ENCODE measurements at places on chromosomes 5 and 9.

GRCh38 chr9:87250205-87250604 lies 247.5 kb upstream of the DAPK1 start:
- DNase-seq, result no peak

DNA sequence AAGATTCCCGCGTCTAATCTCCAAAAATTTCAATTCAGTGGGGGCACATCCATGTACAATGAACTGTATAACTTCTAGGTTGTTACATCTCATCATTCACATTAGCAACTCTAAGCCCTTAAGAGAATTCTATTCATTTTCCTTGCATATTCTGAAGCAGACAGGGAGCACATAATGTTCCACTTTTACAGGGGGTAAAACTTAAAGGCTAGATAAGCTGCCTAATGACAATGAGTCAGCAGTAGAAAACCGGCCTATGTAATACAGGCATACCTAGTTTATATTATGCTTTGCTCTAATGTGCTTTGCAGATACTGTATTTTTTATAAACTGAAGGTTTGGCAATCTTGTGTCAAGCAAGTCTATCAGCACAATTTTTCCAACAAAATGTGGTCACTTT lies 40.4 kb downstream of the PTAR1 start:
- DNase-seq, result no peak

DNA sequence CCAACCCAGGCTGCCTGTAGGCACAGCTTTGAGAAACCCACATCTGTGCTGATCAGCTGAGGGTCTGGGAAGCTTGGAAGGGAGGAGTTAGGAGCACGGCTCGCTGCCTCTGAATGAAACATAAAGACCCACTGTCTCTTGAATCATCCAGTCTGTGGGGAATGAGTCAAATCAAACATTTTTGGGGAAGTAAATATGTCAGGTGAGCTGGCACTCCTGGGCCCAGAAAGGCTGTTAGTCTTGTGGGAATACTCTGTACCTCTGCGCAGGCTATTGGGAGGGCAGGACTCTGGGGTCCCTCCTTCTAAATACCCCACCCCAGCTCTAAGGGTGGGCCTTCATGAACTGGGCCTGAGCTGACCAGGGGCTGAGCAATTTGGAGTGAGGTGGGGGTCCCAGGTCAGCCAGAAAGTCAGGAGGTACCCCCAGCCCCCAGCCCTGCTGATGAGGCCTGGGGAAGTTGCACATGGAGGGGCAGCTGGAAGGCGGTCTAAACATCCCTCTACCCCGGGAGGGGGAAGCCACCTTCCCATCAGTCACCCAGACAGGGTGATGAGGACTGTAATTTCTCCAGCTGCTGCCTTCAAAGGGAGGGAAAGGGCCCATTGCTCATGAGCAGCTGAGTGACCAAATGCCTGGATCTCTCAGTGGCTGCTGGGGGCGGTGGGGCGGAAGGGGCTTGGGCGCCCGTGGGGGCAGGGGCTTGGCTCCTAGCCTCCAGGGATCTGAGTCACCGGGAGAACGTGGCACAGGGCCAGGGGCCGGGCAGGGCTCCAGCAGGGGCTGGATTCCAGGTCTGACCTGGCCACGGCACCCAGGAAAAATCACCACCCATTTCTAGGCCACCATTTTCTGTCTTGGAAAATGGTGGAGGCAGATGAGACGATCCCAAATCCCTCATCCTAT lies 10.8 kb downstream of the FIBCD1 start:
- no peak for DNase-seq

- DNase-seq, result no peak
Measured at GRCh38 chr5:156394642-156395305, 67.8 kb downstream of the SGCD start.

- no peak for DNase-seq
Measured at GRCh38 chr9:136146126-136147037, 27.7 kb upstream of the TMEM250 start.

DNA sequence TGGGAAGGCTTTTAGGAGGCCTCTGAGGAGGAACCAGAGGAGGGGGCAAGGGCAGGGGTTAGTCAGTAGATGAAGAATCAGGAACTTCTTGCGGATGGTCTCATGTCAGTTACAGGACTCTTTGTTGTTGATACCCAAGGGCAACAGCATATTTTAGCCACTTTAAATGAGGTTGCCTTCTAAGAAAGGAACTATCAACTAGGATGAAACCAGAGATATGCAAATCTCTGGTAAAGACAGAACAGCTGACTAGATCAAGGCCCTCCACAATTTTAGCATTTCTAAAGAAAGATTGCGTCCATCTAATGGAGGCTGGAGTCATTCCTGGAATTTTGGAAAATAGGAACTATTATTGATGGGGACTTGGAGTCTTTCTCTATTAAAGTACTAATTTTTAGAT lies 57.7 kb upstream of the KLF4 start:
- DNase-seq, result no peak

DNA sequence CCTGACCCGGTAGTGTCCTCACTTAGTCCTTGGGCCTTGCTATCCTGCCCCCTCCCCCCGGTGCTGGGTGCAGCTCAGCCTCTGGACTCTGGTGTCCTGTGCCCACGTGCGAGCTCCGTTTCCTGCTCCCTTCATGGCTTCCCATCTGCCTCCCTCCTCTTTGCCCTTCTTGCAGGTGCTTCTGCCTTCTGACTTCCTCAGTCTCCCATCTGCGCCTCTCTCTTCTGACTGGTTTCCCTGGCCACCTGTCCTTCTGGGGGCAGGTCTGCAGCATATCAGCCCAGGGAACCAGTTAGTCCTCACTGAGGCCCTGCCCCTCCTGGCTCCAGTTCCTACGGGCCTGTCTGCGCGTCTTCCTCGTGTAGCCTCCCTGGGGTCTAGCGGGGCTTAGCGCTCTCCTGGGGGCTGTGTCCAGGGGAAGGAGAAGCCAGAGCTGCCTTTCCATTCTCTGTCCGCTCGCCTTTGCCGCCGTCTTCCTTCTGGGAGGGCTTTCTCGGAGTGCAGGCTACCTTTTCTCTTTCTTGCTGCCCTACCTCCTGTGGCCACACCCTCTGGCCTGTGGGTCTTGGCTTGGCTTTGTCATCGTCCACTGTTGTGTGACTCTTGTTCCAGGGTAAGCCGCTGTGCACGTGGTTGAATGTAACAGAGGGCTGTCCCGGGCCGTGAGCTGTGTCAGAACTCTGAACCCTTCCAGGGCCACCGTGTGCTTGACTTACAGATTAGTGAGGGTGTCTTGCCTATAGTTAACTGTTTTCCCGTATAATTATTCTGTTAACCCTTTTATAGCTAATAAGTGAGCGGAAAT lies 51.8 kb downstream of the EHMT1 start:
- DNase-seq, result no peak

- DNase-seq, result no peak
Measured at GRCh38 chr5:150411245-150411979, 1.3 kb downstream of the CD74 start.

DNA sequence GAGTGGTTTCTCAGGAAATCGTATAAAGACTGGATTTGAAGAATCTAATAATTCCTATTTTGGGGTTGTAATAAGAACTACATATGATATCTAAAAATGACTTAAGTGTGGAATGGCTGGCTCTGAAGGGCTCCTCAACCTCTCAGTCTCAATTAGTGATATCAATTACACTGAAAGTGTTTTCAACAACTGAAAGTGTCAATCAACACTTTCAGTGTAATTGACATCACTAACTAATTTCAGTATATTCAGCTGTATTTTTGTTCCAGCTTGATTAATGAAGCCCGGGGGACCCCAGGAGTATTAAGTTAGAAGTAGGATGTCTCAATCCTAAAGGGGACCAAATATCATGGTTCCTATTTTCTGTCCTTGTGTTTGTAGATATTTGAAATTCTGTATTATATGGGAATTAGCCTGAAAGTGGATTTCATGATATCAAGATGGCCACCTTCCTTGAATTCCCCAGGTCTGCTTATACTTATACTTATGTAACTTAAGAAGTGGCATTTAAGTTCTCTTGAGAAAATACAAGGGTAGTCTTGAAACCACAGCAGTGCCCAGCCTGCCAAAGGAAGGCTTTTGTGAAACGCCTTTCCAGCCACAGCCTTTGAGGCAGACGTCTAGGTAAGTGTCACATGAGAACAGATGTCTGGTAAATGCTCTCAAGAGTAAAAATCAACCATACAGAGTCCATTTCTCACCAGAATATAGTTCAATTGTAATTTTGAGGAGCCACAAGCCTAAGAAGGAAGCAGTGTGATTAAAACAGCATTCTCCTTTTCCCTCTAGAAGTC lies 4.6 kb downstream of the BASP1 start:
- no peak for DNase-seq

GRCh38 chr5:98989727-98990126 lies 60.9 kb upstream of the CHD1 start:
- DNase-seq, result no peak

DNA sequence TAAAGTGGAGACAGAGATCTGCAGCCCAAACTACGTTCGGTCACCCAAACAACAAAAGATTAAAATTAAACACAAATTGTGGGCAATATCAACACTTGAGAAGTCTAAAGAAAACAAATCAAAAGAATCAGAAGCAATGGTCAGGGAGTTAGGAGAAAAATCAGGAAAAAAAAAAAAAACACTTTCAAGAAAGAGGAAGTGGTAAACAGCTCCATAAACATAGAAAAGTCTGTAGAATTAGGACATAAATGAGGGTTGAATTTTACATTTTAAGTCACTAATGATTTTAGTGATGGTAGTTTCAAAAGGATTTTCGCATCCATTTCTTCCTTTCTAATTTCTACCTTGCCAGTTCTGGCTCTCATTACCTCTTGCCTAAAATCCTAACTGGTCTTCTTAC lies 10.1 kb downstream of the RNF145 start:
- no peak for DNase-seq

- DNase-seq, result no peak
Measured at GRCh38 chr9:16032799-16033198, 480.0 kb downstream of the CCDC171 start.

- no peak for DNase-seq
Measured at GRCh38 chr5:95746194-95746593, 15.1 kb downstream of the RHOBTB3 start.

GRCh38 chr9:13361076-13361475 lies 81.6 kb upstream of the MPDZ start:
- DNase-seq, result no peak

DNA sequence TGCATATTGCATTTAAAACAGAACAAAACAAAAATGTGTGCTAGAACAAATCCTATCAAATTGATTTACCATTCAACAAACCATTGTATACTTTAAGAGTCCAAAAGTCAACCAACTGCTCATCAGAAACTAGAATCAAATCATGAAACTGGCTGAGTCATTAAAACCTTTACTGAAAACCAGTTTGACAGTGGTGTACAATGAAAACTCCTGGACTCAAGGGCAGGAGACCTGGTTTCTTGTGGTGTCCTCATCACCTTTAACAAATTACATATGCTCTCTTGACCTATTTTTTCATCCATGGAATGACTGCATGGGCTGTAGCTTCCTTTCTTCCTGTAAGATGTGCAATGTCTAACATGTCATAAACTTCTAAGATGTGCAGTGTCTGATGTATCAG lies 315.3 kb upstream of the SLC30A5 start:
- DNase-seq, result no peak

GRCh38 chr5:171617817-171618591 lies 167.6 kb upstream of the SMIM23 start:
- no peak for DNase-seq

DNA sequence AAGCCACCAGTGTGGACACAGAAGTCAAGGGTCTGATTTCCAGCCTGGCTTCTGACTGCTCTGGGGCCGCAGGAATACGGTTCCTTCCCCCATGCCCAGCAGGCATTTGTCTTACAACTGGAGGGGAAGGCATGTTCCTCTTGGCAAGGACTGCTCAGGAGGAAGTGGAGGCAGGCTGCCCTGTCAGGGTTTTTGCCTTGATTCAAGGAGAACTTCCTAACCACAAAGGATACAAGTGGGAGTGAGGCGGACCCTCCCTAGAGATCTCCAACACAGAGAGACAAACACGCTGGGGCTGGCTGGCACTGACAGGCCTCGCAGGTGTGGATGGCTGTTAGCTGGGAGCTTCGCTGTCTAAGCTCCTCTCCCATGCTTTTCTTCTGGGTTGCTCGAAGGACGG lies 19.1 kb downstream of the TGFBI start:
- no peak for DNase-seq

GRCh38 chr9:127780126-127780885 lies 1.8 kb upstream of the SH2D3C start:
- no peak for DNase-seq

DNA sequence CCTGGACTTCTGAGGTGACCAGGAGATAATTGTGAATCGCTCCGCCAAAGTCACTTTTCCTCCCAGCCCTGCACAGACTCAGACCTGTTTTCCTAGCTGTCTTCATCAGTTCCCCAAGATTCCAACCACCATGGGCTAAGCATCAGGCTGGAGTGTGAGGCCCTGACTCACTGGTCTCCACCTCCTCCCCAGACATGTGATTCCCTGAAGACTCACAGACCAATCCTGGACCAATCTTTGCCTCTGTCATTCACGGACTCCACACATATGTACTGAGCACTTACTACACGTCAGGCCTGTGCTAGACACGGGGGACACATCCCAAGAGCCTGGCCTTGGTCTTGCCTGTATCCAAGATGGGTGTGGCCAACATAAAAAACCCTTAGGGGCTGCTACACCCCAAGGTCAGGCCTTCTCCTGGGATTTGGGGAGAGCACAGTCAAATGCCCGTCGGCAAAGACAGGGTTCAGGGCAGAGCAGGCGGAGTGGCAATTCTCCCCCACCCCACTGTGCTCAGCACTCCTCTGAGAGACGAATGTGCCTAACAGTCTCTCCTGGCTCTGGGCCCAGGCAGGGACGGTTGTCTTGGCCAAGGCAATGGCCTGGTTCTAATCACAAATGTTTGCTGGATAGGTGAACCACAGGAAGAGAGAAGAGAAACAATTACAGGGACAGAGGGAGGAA lies 11.9 kb downstream of the EEIG1 start:
- DNase-seq, result no peak

Data from activated CD8-positive, alpha-beta memory T cell treated with anti-CD3 and anti-CD28 coated beads, Interleukin-2, amount 50 U/mL, for 48 hours (primary cell).